CD4-positive, alpha-beta T cell treated with Interleukin-4 for 4 hours (primary cell): ENCODE measurements at places on chromosomes 6 and 20.
A peak's percentile ranks its signal among the peaks of the same experiment; 100 is the strongest.

DNA sequence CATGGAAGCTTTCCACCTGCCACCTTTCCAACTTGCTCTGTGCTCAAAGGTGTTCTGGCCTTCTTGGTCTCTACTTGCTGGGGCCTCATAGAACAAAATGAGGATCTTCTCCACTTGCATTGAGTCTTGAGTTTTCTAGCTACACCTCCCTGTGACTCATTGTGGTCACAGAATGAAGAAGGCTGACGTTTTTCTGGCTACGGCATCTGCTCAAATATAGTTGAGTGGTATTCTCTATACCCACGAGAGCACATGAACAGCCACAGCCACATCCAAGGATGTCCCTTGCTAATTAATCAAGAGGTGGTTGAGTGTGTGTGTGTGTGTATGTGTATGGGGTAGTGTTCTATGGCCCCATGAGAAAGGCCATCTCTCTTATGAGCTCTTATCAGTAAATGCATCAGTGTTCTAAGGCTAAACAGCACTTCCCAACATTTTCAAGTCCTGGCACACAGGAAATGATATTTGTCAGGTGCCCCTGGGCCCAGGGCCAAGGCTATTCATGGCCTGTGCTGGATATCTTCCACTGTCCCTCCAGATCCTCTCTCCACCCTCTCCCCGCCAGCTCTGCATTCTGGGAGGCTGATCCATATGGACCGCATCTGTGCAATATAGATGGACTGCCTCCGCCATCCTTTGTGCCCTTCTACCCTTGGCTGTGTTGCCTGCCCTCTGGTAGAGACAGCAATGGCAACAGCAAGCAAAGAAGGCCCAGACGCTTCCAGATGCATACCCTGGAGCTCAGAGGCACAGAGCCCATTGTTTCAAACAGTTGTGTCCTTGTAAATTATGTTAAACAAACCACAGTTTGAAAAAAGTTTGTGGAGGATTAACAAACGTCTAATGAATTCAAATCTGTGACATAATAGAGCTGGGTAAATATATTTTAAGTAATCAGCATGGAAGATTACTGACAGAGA, 150.2 kb downstream of the LRFN2 start:
- DNase-seq, result peak; percentile 50

DNA sequence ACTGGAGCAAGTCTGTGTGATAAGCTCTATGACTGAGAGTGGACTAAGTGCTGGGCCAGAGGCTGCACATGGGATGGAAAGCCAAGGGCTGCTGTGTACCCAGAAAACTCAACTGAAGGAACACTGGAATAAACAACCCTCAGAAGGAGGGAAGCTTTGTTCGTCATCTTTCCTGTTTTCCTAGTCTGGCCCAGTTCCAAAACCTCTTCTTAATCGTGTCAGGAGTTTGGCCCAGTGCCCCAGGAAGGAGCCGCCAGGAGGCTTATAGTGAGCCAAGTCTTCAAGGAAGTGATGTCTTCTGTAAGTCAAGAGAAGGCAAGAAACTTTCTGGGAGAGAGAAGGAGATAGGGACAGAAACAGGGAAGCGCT, 23.3 kb upstream of the TOP1 start:
- no peak for DNase-seq

DNA sequence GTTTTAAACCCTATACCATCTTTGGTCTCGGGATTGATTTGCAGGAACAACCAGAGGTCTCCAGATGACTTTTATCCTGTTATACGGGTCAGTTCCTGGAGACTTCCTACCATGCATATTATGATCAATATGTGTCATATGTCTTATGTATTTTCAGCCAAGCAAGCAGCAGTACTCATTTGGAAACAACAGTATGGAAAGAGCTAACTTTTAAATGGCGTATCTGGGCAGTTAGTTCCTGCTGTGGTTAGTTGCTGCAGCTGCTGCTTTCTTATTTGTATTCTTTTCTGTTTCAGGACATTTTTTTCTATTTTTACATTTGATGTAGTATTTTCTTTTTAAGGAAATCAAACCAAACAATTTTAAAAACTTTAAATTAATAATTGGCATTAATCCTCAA, 207.5 kb downstream of the MANEA start:
- DNase-seq, result no peak

DNA sequence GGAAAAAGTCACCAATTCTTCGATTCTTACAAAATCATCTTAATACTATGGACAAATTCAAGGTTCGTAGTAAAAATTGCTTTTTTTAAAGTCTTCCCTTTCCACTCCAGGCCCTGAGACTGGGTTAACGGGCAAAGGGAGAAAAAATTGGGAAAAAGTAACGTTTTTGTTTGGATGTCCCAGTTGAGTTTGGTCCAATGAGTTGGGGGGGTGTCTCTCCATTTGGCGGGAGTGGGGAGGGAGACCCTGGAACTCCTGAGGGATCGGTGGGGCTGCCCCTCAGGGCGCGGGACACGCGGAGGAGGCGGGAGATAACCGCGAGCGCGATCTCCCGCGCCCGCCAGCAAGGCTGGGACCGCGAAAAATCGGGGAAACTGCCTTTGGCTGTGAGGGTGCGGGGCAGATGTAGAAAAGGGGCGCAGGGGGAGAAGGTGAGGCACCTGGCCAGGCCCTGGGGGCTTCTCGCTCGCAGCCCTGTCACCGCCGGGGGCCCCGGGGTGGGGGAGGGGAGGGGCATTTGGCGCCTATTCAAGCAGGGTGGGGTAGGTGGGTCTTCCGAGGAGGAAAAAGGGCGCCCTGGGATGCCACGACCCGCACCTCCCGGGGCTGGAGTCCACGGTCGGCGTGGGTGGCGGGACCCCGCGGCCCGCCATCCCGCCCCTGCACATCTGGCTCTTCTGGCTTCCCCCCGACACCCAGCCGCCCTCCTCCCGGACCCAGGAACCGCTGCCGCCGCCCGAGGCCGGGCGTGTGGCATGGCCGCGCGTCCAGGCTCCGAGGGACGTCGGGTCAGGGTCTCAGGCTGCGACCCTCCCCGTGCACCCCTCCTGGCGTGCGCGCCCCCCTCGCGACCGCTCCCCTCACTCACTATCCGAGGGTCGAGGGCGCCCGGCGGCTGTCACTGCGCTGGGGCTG, 595 bp downstream of the FBXO5 start:
- DNase-seq, result no peak

- no peak for DNase-seq
Observed at GRCh38 chr6:132812255-132812732, 2.1 kb upstream of the RPS12 start.

DNA sequence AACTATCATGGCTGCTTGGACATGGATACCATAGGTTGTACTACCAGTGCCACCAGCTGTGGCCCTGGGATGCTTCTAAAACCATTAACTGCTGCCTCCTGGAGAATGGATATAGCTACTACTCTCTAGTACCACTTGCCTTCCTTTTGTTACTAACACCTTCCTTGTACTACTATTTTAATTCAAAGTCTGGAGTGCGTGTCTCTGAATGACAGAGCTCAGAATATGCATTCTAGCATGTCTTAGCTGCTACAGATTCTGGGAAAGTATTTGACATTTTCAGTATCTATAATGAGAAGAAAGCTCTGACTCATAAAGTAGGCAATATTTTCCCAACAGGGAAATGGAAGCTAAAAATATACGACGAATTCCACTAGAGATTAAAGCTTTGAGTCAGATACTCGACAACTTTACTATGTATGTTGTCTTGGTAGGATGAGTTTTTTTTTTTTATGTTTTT, 112.3 kb downstream of the PFDN4 start:
- DNase-seq, result no peak

- no peak for DNase-seq
Observed at GRCh38 chr6:36938536-36938935, 16.0 kb upstream of the PI16 start.

GRCh38 chr20:13874394-13875157, 89.7 kb downstream of the NDUFAF5 start:
- DNase-seq, result no peak

DNA sequence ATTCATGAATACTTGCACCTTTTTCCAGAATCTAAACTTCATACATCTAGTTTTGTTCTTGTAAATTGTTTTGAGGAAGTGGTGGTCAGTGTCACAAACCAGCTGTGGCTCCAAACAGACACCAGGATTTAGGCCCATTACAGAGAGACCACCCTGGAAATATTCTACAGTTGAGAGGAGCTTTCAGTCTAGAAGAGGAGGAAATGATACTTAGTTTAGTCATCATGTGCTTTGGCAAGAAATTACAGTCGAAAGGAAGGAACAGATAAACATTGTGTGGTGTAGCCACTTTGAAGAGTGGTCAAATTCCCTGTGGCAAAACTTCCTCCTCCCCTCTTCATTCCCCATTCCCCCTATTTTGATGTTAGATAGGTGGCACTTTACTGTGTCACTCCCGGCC, 15.7 kb downstream of the DCBLD1 start:
- DNase-seq, result no peak

DNA sequence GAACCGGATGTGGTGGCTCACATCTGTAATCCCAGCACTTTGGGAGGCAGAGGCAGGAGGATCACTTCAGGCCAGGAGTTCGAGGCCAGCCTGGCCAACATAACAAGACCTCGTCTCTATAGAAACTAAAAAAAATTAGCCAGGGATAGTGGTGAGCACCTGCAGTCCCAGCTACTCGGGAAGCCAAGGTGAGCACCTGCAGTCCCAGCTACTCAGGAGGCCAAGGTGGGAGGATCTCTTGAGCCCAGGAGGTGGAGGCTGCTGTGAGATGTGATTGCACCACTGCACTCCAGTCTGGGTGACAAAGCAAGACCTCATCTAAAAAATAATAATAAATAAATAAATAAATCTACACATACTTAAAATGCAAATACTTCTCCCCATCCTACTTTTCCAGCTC, 55.2 kb upstream of the TTPAL start:
- DNase-seq, result no peak

- DNase-seq, result no peak
Observed at GRCh38 chr6:94005835-94006234, 586.5 kb upstream of the EPHA7 start.

DNA sequence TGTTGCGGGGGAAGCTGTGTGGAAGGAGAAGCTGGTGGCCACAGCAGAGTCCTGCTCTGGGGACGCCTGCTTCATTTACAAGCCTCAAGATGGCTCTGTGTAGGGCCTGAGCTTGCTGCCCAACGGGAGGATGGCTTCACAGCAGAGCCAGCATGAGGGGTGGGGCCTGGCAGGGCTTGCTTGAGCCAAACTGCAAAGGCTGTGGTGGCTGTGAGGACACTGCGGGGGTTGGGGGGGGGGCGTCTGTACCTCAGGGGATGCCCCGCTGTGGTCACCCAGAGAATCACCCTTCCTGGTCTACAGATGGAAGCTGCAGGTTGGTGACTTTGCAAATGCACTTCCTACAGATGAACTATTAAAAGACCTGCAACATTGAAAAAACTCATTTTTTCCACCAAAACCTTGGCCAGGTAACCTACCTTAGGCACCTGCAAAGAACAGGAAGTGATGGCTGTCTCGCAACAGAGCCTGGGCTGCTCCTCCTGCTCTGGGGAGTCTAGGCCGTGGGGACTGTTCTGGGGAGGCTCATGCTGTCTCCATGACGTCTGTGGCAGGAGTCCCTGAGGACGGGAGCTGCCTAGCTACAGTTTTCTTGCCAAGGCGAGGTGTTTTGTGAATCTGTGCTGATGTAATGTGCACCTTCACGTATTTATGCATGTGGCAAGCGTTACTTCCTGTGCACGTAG, 7.3 kb downstream of the NPBWR2 start:
- DNase-seq, result no peak

DNA sequence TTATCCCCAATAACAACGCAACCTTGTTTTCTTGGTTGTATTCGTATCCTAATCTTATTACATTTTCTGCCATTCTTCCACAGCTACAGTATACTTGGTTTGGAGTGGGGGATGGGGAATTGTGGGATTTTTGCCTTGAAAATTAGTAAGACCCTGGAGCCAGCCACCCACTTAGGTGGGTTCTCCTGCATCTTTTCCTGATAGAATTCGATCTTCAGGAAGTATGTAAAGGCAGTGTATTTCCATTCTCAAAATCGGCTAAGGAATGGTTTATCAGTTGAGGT, 1.1 kb downstream of the ITCH start:
- no peak for DNase-seq

DNA sequence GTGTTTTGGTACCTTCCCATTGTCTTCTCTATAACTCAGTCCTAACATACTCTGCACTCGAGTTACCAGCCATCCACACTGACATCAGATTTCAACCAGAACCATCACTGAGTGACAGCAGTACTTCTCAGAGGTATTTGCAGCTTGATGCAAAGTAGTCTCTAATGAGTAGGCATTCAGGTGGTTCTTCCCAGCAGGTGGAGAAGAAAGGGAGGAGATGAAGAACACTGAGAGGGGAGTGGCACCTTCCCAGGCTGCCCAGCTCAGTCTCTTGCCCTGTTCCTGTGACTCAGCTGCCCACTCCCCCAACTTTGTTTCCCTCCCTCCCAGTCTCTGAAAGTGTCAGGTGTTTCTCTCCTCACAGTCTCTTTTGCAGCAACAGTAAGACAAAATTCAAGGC, 38.7 kb upstream of the SMIM28 start:
- DNase-seq, result no peak

GRCh38 chr6:85008296-85009009, 244.1 kb upstream of the TBX18 start:
- DNase-seq, result no peak
